ENCODE measurements at places on chromosomes 4 and X. TPM values are rescaled to one million over a fixed set of nuclear protein-coding genes. Genes with fewer than 3 reads are reported as not detected.

The SH3RF1 gene
- total RNA-seq = 14.1 TPM

The MAMLD1 gene
- total RNA-seq = 0.25 TPM

DNA sequence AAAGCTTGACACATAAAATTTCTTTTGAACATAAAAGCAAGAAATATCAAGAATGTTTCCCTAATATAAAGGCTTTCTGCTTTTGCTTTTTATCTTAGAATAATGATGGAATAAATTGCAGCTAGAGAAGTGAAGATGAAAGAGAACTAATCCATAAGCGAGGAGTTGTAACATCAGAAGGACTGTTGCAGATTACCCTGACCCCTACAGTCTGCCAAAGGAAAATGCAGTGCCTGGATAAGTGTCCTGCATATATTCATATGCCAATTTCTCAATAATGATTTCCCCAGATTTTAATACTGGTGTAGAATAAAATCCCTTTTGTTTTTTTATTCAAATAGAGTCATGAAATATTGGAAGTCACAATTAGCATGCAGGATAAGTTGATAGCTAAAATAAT, 115.9 kb downstream of the MAGEC2 start:
- DNase-seq = no peak

- DNase-seq = no peak
Measured at GRCh38 chr4:56342746-56343145, 44.5 kb downstream of the AASDH start.

GRCh38 chr4:115945026-115945425, 831.6 kb upstream of the NDST4 start:
- DNase-seq = no peak

DNA sequence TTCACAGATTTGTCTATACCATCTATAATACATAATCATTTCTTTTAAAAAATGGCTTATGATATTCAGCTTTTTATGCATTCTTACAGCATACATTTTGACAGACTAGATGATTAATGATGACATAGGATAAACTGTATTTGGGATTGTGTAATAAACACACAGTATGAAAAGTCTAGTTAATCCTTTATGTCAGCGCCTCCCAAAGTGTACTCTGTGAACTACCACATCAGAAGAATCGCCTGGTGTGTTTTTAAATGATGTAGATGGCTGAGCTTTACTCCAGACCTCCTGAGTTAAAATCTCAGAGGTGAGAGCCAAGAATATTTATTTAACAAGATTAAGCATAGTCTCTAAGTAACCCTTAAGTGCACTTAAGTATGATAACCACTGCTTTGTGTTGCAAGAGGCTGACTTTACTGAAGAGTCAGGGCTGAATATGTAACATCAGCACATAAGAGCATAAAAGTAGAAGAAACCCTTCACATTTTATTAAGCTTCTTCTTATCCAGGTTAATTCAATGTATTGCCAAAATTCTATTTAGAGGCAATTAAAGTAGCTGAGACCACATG, 104.2 kb downstream of the ANK2 start:
- no peak for DNase-seq

- no peak for DNase-seq
Measured at GRCh38 chr4:170581969-170582368, 492.2 kb upstream of the AADAT start.

DNA sequence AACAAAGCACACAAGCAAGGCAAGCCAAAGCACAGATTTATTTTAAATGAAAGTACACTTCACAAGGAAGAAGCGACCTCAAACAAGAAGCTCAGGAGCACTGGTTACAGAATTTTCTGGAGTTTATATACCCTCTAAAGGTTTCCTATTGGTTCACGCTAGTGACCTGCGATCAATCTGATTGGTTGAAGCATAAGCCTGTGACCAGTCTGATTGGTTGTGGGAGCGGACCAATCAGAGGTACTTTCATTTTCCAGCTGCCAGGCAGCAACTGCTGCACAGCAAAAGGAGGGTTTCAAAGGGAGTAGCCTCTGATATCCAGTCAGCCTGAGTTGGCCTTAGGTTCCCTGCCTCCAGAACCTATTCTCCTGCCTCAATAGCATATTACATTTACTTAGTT, 4.6 kb upstream of the AREG start:
- DNase-seq = no peak

GRCh38 chr4:37985730-37986275, 25.6 kb downstream of the PTTG2 start:
- DNase-seq = no peak

DNA sequence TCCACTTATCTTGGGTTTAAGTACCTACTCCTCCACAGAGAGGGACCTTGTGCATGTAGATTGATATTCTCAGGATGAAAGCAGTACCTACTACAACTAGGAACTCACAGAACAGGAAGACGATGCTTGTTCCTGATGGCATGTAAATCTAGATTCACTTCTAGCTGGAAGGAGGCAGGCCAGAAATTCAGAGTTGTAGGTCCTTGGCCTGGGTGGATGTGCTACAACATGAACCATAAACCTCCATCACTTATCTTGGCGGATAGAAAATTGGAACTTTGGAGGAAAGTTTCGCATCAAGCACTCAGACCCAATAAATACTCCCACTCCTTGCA, 9.3 kb upstream of the SMIM20 start:
- DNase-seq = no peak

- DNase-seq = no peak
Measured at GRCh38 chrX:120244395-120244734, 6.2 kb upstream of the ZBTB33 start.

DNA sequence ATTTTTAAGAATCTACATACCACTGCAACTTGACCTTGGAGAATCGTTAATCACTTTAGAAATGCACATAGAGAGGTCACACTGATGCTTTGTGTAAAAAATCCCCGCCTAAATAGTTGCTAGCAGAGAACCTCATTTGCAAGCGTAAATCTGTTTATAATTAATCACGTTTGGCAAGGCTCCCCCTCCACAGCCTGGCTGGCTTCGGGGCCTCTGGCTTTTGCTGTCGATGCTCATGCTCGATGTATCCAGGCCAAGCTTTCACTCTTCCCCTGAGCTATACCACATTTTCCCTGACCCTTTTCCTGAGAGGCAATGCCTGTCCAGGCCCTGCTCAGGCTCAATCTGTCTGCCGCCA, 23.4 kb downstream of the CYTL1 start:
- DNase-seq = no peak
